ENCODE measurements at places on chromosomes 1 and 21. TPM values are rescaled to one million over a fixed set of nuclear protein-coding genes. Genes with fewer than 3 reads are reported as not detected.

DNA sequence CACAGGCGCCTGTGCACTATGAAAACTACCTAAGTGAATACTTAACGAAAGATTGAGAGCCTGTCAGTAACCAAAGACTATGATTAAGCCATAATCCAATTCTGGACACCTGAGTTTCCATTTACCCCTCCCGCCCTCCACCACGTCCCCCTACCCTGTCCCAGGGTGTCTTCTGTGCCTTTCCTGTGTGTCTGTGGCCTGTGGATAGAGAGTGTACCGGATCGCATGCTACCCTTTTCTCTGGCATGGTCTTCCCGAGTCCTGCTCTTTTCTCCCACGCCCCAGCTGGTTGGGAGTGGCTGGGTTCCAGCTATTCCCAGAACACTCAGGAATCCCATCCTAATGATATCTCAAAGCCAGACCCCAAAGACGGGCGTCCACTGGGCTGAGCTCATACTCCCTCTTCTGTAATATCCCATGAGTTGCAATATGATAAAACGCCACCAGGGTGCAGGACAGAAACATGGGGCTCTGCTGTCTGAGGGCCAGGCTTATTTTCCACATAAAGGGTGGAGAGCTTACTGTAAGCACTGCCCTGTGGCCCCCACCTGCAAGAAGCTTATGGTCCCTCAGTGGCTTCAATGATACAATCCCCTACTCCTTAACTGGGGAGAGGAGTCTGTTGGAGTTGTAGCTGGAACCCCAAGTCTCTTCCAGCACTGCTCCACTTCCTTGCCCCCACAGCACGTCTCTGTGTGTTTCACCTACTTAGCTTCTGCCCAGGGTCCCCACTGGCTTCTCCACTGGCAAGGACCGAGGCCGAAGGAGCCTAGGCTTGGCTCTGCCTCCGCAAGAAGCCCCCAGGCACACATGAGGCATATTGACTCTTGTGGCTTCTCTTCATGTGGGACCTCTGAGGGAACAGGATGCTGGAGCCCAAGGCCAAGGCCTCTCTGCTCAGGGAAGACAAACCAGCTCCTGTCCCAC is 17.6 kb upstream of the ALX3 start:
- peak; percentile 58 for ATAC-seq

- ATAC-seq: peak; percentile 73
Measured at GRCh38 chr1:161139766-161140165, 7.3 kb upstream of the DEDD start.

DNA sequence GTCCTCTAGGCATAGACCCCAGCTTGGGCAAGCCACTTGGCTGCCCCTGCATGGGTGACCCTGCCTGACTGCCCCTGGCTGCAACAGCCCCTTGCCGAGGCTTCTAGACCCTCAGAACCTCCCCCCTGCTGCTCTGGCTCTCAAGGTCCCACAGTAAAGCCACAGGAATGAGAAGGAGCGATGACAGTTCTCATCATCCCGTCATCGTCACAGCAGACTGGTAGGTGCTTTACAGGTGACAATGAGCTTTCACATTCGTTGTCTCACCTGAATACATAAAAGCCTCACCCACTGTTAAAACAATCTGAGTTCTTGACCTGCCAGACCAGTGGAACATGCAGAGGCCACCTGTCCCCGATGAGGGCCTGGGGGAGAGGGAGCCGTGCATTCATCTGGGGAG is 36.0 kb upstream of the GPR157 start:
- peak; percentile 30 for ATAC-seq

- ATAC-seq: no peak
Measured at GRCh38 chr1:200392625-200393185, 17.1 kb downstream of the ZNF281 start.

- no peak for ATAC-seq
Measured at GRCh38 chr21:25328736-25329135, 278.5 kb downstream of the MRPL39 start.

GRCh38 chr1:85135392-85135798 is 65.4 kb downstream of the SYDE2 start:
- ATAC-seq: peak; percentile 48

DNA sequence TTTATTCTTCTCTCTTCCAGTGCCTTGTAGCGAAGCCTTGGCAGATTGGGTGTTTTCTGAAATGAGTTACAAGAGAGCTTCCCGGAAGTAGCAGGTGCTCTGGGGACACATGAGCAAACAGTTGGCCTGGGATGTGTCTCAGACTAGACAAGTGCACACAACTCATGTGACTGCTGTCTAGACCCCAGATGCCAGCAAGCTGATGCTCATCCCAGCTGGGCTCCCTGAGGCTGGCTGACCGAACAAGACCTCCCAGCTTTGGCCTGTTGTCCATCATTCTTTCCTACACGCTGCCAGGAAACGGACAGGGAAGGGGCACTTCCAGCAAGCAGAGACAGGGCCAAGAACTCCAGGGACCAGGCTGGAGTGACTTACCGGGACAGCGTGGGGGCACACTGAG is 18.7 kb upstream of the CSF1 start:
- ATAC-seq: no peak

DNA sequence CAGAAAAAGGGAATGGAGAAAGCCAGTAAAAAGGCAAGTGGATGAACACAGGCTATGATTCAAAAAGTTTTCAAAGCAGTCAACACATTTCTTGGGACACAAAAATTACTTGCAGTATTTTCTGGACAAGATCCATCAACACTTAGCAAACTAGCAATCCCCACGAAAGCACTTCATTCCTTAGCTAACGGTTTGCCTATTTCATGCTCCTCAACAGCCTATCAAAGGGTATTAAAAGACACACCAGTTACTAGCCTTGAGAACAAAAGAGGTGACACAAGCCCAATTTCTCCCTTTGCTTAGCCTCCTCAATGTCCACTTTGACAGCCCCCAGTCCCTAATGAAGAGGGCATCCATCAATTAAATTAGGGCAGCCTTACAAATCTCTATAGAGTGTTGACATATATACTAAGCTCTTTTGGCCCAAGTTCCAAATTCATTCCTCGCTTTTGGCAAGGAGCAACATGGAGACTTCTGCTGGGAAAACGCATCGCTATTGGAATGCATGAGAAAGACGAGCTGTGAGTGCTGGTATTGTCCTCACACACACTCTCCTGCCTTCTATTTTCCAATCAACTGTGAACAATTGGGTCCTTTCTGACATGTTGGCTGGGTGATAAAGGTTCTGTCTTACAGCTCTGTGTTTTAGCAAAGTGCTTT is 180.0 kb downstream of the TNR start:
- ATAC-seq: no peak

- ATAC-seq: no peak
Measured at GRCh38 chr21:46092811-46093667, 4.9 kb upstream of the COL6A2 start.

- no peak for ATAC-seq
Measured at GRCh38 chr1:47227341-47228232, 4.4 kb downstream of the TAL1 start.

- ATAC-seq: no peak
Measured at GRCh38 chr21:25459365-25459764, 147.9 kb downstream of the MRPL39 start.

GRCh38 chr1:27116232-27116631 is 38.7 kb downstream of the SLC9A1 start:
- ATAC-seq: no peak

NUDT4B gene
- not detected for total RNA-seq

KRTAP21-2 gene
- total RNA-seq: not detected

TAF5L gene
- 11.6 TPM for total RNA-seq

DNA sequence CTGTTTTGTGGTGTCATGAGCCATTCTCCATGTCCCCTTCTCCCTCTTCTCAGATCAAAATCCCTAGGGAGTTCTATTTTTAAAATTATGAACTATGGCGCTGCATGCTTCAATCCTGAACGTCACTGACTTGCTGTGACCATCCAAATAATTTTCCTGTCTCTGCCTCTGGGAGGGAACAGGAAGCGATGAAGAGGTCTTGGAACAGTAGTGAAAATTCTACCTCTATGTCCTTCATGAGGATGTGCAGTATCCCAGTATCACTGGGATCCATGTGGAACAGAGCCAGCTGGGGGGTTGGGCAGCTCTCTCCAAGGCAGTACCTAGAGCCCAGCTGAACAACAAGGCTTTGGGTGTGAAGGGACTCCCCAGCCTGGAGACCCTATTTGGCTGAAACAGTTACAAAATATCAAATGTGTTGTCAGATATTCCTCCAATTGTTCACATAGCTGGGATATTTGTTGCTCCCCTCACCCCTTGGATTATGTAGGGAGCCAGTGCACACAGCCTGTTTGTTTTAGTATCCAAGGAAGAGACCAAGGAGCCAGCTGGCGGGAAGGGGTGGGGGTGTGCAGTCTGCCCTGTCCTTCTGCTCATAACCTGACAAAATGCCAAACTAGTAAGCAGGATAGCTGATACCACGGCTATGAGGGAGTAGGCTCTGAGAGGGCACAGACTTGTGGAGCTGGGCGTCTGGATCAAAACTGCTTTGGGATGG is 7.6 kb downstream of the DCLRE1B start:
- no peak for ATAC-seq

DNA sequence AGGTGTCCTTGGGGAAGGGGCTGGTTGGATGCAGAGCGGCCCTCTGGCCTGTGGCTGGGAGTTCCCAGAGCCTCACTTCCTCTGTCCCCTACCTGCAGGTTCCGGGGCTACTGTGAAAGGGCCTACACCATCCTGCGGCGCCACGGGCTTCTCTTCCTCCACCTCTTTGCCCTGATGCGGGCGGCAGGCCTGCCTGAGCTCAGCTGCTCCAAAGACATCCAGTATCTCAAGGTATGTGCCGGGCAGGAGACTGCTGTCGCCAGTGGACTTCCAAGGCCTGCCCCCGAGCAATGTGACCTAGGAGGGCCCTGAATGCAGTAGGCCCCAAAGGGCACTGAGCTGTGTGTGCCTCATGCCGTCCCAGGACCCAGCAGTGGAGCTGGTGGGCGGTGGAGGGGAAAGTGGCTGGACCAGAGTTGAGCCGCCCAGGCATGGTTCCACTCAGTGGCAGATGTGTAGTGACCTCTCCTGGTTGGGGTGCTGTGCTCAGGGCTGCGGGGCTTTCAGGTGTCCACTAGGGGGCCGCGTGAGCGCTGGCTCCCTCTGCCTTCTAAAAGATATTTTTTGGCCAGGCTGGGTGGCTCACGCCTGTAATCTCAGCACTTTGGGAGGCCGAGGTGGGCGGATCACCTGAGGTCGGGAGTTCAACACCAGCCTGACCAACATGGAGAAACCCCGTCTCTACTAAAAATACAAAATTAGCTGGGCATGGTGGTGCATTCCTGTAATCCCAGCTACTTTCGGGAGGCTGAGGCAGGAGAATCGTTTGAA is 73.4 kb downstream of the PIK3CD start:
- peak; percentile 70 for ATAC-seq

DNA sequence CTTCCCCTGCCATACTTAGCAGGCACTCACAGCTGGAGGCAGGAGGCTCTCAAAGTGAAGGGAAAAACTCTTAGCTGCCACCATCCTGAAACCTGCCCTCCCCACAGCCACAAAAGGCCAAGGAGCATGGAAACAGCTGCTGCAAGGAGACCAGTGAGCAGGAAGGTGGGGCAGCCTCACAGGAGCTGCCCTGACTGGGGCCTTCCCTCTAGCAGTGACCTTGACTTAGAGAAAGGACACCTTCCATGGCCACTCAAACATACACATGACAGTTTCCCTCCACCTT is 126.3 kb downstream of the HIVEP3 start:
- ATAC-seq: no peak

DNA sequence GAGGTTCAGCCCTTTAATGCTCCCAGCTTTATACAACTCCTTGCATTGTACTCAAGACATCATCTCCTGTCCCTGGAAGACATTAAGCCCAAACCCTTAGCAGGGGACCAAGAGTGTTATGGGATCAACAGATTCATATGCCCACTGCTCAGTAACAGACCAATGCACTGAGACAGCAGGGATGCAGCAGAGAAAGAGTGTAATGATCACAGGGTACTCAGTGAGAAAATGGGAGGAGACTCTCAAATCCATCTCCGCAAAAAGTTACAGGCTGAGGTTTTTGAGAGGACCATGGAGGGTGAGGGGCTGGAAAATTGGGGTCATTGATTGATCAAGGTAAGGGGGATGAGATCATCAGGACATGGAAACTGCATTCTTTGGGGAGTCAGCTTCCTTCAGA is 96.2 kb downstream of the MATN1 start:
- ATAC-seq: no peak

DNA sequence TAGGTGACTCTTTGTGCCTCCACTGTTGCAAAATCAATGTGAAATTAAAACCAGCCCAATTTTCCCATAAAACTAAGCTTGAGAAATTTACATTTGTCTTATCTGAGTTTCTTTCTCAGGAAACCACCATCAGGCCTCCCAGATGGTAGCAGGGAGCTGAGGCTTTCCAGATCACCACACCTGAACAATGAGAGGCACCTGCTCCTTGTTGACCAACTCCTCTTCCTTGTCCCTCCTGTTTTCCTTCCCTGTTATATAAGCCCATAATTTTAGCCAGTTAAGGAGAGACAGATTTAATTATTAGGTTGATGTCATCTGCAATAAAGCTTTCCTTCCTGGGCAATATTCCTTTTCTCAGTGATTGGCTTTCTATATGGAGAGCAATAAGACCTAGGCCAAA is 32.0 kb upstream of the C1orf185 start:
- no peak for ATAC-seq

GRCh38 chr1:107451715-107452114 is 310.9 kb downstream of the NTNG1 start:
- no peak for ATAC-seq

- no peak for ATAC-seq
Measured at GRCh38 chr21:21971384-21971783, 973.2 kb downstream of the NCAM2 start.

- ATAC-seq: no peak
Measured at GRCh38 chr1:16209847-16210407, 2.5 kb downstream of the ARHGEF19 start.

MCOLN2 gene
- 0.52 TPM for total RNA-seq

GRCh38 chr1:17967623-17968255 is 139.9 kb upstream of the IGSF21 start:
- no peak for ATAC-seq

- no peak for ATAC-seq
Measured at GRCh38 chr1:202081992-202082391, 40.7 kb upstream of the GPR37L1 start.

- no peak for ATAC-seq
Measured at GRCh38 chr1:214043167-214043566, 55.4 kb downstream of the PROX1 start.

- ATAC-seq: no peak
Measured at GRCh38 chr1:222275729-222276465, 272.0 kb downstream of the HHIPL2 start.

DNA sequence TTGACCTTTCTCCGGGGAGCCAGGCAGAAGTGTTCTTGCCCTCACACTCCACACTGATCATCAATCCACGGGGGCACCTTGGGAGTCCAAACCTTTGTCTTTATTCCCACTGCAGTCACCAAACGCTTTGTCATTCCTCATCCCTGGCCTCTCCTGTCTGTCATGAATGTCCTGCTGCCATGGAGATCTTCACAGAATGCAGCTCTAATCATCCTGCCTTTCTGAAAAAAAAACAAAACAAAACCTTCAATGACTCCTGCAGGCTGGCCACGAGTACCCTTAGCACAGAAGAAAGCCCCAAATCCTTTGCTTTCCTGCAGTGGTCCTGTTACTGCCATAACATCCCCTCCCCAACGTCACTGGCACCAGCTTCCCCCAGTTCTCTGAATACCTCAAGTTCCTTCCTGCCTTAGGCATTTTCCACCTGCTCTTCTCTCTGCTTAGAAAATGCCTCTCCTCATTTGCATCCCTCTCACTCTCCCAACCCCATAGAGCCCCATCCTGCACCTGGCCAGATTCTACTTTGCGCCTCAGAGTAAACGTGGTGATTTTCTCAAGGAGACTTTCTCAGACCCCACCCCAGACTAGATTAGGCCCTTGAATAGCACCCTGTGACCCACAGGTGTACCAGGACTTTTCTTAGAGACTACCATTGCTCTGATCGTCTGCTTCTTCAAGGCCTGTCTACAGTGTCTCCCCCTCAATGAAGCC is 131.2 kb downstream of the AK5 start:
- ATAC-seq: no peak
